HFFc6 (cell line): ENCODE measurements at places on chromosomes 7 and 10. TPM values are rescaled to one million over a fixed set of nuclear protein-coding genes. Genes with fewer than 3 reads are reported as not detected.

DNA sequence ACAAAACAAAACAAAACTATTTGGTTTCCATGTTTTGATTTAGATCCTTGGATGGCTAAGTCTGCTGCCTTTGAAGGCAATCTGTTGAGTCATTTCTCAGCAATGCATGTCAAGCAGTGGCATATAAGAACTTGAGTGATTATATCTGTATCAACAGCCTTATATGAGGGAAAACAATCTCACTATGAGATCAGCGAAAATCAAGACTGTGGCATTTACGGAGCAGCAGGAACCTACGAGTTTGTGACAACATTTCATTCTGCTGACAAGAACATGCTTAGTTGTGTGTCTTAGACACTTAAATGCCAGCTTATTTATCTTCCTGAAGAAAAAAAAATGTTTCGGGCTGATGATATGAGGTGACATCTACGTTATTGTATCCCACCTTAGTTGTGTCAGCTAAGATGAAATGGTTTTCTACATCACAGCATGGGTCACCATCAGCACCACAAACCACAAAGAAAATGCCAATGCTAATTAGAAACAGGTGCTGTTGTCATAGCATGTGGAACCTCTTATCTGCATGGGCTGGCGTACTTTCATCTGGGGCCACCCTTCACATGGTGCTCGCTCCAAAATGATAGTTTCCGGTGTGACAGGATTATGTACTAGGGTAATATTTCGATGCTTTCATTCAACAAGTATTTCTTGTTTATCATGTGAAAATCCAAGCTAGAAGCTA lies 1085.5 kb downstream of the SORCS1 start:
- no peak for DNase-seq

The COL1A2 gene
- total RNA-seq, result 4,102 to 6,317 TPM (median 5,164 TPM) in 3 replicates

The ASAH2B gene
- 5.1 to 7.4 TPM (median 6.0 TPM) in 3 replicates for total RNA-seq

The TMEM225B gene
- total RNA-seq, result 0.39 and 0.60 TPM in 2 replicates

The CUBN gene
- total RNA-seq, result 0.91 and 1.0 TPM in 2 replicates

DNA sequence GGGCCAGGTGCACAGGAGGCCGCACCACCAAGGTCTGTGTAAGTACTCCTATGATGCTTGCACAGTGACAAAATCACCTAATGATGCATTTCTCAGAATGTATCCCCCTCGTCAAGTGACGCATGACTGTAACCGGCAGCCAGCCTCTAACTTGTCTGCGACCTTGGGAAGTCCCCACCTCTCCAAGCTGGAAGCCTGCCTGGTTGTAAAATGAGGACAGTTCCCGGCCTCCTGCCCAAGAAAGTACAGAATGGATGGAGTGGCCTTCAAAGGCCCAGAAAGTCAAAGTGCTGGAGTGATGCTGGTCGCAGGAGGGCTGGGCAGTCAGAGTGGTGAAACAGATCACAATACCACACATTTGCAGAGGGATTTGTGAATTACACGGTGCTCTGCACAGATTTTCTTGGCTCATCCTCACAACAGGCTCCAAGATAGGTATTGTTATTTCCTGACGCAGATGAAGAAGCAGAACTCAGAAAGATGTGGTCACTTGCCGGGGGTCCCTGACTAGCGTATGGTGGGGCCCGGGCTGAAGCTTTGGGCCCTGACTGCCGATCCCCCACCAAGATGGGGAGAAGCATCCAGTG lies 22.8 kb downstream of the SPOCK2 start:
- no peak for DNase-seq

DNA sequence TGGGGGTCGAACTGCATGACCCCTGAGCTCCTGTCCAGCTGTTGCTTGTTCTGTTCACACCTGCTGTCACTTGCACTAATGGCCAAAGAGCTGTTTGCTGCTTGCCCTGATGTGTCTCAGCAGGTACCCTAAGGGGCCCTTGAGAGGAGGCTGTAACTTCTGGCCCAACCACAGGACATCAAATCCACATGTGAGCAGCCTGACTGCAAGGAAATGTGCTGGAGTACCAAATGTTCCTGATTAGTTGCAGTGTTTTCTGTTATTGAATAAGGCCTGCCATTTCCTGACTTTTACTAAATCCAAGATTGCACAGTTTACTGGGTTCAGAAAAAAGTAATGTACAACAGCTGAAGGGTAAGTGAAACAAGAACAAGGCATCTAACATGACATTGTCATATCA lies 91.7 kb upstream of the IL6 start:
- no peak for DNase-seq

The FAM13C gene
- not detected in 3 replicates for total RNA-seq

The GNAT3 gene
- total RNA-seq, result 0.21 to 0.26 TPM in 2 of 3 replicates, not detected in the other

GRCh38 chr7:155647302-155647701 lies 2.8 kb downstream of the RBM33 start:
- DNase-seq, result no peak

GRCh38 chr7:108079648-108080591 lies 50.2 kb downstream of the LAMB4 start:
- peak; percentile 75 for DNase-seq

GRCh38 chr10:103838862-103839518 lies 16.4 kb downstream of the SH3PXD2A start:
- no peak for DNase-seq

The SKAP2 gene
- total RNA-seq, result 8.5 to 11.4 TPM (median 9.6 TPM) in 3 replicates

DNA sequence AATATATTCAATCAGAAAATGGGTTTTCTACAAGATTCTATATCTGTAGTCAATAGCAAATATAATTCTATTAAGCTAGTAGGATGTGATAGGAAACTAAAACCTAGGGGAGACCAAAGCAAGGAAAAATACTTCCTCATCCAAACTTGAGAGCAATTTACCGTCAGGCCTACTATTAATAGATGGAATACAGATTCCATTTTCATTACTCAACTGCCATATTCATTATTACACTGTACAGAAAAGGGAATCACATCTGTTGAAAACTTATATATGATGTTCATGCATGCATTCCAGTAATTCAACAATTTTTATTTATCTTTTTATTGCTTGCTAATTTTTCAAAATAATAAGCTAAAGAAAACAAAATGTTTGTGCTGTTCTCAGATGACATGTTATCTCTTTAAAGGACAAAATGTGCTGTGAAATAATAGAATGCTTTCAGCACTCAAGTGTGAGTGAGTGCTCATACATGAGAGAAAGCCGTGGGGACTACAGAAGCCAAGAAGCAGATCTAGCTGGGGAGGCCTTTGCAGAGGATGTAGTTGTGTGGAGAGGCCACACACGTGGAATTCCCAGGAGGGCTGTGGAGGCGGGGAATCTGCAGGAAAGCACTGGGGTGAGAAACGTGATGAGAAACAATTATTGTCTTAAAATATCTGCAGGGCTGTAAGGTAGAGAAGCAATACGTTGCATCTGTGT lies 110.0 kb downstream of the EGFR start:
- DNase-seq, result peak; percentile 39

DNA sequence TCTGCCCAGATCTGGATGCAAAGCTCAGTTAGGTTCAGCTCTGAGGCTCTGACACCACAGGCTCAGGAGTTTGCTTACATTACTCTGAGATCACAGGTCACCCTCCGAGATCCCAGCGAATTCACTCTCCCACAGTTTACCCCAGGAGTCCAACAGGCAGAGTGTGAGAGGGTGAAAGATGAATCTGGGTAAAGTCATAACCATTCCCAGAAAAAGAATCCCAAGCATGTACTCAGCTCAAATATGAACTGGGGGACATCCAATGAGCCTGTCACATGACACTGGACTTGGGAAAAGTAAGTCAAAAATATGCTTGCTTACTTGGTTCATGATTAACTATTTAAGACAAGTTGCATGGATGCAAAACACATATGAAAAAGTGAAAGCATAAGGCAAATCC lies 110.3 kb upstream of the ARID5B start:
- peak; percentile 27 for DNase-seq

The GALNT17 gene
- not detected in 3 replicates for total RNA-seq

The SYCE1 gene
- not detected in 3 replicates for total RNA-seq

DNA sequence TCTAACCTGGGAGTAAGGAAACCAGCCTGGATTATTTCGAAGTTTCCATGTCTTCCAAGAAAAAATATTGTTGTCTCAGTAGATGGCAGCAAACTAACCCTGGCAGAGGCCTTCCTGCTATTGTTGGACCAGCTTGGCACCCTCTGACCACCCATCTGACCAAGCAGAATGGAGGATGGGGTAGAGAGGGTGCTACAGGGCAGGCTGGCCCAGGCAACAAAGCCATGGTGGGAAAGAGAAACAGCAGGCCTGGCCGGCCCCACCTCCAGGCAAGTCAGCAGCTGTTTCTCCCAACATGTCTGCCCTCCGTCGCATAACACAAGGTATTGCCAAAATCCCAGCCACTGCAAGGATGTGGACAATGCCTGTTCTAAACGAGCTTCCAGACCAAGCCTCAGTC lies 95.0 kb downstream of the FAM53B start:
- no peak for DNase-seq

GRCh38 chr10:70540789-70541360 lies 61.7 kb downstream of the PRF1 start:
- DNase-seq, result no peak

DNA sequence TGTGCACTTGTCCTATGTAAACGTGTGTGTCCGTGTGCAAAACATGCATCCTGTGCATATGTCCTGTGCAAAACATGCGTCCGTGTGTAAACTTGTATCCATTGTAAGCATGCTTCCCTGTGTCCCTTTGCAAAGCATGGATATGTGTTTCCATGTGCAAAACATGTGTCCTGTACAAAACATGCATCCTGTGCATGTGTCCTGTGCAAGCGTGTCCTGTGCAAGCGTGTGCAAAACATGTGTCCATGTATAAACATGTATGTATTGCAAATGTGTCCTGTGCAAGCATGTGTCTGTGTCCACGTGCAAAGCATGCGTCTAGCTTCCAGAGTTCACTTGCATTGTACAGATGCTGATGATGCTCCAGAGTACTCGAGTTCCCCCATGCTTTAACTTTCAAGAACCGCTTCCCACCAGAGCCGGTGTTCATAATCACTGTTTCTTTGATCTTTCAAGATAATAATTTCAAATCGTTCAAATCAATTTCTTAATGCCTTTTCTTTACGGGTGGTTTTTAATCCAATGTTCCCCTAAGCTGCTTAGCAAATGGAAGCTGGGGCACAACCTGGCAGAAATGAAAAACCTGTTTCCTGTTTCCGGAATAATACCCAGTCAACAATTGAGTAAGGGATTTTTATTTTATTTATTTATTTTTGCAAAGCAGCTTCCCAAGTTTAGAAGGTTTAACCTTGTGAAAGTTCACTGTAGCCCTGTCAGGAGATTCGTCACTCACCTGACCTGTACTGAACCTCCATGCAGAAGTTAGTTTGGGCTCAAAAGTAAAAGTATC lies 641 bp upstream of the ASB13 start:
- no peak for DNase-seq

- DNase-seq, result peak; percentile 52
Measured at GRCh38 chr7:116231949-116232348, 21.6 kb downstream of the TES start.

DNA sequence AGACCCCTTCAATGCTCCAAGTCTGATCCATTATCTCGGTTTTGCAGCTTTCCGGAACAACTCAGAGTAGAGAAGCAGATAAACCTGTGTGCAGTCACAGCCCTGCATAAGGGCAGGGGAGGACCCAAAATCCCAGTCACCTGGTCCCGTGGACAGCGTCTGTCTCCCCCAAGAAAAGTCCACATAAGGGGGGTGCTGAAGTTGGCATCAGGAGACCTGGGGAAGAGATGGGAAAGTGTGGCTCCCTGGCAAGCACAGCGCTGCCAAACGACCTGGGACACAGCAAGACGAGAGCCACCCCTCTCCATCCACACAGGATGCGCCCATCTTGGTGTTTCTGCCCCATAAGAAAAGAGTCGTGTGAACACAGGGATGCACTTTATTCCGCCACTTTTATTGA lies 27.9 kb downstream of the ASB13 start:
- DNase-seq, result no peak

The FOXI2 gene
- total RNA-seq, result not detected in 3 replicates

DNA sequence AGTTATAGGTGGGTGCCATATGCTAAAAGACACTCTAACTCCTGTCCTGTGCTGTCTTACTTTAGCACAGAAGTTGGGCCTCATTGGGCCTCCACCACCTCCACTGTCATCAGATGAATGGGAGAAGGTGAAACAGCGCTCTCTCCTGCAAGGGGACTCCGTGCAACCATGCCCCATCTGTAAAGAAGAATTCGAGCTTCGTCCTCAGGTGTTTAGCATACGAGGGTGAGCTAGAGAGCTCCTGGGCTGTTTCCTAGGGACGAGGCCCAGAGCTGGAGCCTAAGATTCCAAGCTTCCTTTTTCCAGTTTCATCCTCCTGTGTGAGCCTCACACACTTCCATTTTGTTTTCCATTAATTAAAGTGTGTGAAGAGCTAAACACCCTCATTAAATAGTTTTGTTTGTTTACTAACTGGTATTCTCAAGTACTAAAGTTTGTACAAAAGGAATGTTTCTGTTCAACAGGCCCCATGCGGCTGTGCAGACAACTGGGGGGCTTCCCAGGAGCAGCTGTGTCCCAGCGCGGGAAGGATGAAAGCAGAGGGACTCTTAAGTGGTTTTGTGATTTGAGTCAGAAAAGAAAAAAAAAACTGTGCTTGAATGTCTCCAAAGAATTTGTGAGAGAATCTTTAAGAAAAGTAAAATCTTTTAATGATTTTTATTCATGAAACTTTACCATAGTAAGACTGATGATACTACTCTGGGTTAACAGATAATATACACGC lies 14.1 kb downstream of the RNF32 start:
- no peak for DNase-seq

DNA sequence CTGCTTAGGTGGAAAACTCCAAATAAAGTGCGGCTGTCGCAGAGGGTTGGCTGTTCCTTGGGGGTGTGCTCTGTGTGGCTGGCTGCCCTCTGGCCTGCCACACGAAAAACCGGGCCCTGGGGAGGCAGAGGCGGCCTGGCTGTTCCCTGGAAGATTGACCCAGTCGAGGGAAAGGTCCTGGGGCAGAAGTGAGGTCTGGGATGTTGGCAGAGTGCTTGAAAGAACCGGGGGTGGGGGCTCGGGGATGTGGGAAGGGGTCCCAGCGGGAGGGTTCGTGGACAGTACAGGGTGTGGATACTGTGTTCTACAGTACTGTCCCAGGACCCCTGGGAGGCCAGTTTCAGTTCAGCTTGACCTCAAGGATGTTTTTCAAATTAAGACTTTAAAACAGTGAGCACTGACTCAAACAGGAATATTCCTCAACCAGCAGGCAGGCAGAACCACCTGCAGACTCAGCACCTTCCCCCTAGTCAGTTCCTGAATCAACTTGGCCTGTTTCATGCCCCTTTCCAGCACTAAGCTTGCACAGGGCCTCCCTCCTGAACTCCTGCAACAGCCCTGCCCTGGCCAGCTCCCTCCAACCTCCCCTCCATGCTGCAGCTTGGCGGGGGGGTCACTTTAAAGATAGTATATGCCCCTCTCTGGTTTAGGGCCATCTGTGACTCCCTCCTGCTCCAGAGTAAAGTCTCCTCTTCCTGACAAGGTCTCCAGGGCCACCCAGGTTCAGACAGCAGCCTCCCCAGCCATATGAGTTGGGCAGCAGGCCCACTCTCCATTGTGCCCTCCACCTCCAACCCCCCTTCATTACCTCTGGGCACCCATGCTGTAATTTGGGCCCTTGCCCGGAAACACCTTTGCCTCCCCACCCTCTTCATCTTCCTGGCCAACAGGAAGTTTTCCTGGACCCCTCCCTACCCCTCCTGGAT lies 3.2 kb upstream of the ATP6V1F start:
- DNase-seq, result no peak
